ENCODE measurements at places on chromosomes 16 and 17.

DNA sequence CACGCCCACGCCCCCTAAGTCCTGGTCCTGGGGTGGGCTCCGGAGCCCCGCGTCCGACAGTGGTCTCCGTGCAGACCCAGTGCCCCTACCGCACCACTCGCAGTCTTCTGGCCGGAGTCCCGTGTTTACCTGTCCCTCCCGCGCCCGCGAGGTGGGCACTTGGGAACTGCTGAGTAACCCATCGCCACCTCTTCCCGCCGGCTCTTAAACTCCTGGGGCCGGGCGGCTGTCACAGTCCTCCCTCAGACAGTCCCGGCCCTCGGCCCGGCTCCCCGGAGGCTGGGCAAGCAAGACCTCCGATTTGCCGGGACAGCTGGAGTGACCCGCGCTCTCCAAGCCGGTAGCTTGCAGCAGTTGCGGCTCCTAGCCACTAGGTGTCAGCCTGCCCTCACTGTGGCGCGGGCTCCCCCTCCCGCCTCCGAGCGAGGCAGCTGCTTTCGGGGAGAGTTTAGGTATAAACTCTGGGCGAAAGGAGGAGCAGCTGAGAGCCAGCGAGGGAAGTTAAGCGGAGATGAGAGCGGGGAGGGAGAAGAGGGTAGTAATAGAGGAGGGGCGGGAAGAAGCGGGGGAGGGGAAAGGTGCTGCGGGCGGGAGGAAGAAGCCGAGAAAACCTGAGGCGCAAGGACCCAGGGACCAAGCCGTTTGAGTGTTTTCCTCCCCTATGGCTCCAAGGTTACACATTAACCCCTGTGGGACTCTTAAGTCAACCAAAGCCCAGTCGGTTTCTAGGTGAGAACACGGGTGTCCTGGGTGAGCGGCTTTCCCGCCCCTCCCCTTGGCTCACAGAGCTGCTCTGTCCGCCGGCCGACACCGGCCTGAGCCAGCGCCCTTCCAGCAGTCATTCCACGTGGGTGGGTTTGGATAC, 826 bp upstream of the TLCD1 start:
- no peak for DNase-seq

DNA sequence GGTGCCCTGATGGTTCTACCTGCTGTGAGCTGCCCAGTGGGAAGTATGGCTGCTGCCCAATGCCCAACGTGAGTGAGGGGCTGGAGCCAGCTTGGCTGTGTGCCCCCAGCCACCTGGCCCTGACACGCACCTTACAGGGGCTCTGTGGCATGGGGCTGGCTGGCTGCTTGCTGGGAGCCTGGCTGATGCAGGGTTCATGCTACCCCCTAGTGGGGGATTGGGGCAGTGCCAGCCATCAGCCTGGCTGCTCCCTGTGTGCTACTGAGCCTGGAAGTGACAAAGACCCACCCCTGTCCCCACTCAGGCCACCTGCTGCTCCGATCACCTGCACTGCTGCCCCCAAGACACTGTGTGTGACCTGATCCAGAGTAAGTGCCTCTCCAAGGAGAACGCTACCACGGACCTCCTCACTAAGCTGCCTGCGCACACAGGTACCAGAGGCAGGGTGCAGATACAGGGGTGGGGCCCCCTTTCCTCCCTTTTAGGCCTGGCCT, 5.7 kb downstream of the GRN start:
- DNase-seq: no peak

DNA sequence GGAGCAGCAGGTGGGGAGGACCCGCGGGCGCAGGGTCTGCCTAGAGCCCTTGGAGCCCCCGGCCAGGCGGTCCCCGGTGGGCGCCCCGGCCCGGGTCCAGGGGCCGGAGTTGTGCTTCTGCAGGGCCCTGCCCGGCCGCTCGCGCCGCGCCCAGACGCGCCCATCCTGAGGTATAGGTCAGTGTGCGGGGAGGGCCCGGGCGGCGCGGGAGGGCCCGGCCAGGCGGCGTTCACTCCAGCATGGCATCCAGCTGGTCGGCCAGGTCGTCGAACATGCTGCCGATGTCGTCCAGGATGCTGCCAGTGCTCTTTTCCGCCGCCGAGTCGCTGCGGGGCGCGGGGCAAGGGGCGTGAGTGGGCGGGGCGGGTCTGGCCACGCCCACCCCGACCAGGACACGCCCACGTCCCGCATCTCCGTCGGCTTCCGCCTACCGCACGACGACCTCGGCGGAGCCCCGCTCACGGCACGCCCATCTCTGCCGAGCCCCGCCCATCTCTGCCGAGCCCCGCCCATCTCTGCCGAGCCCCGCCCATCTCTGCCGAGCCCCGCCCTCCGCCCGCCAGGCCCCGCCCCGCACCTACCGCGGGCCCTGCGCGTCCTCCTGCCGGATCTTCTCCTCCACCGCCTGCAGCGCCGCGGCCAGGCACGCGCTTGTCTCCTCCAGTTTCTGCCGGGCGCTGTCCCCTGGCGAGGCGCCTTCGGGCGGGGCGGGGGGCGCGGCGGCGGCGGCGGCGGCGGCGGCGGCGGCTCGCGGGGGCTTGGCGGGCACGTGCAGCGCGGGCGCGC, 17.9 kb downstream of the CASKIN1 start:
- no peak for DNase-seq

- no peak for DNase-seq
Measured at GRCh38 chr16:15552507-15552906, 90.4 kb downstream of the MARF1 start.

DNA sequence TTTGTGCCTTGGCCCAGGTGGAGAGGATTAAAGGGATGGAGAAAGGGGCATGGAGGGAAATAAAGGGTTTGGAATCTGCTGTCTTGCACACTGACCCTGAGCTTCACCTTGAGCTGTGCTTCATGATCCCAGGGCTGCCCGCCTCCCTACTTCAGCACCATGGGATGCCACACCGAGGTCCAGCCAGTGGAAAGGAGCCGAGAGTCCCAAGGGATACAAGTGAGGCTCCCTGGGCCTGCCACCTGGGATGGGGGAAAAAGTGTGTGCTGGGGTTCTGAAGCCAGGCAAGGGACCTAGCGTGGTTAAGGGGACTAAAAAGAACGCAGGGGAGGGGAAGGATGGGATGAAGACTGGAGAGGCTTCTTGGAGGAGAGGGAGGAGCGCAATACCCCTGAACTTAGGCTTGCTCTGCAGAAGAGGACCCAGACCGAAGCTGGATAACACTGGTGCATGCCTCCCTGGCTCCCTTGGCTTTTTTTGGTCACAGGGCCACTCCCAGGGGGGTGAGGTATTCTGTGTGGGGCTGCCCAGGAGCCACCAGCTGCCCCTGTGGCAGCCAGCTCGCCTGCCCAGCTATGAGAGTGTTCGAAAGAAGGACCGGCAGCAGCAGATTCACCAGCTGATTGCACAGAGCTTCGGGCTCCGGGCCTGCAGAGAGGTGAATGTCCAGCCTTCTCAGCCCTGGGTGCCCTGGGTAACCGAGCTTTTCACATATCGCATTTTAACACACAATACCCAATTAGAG, 7.2 kb downstream of the MRPL27 start:
- DNase-seq: no peak

DNA sequence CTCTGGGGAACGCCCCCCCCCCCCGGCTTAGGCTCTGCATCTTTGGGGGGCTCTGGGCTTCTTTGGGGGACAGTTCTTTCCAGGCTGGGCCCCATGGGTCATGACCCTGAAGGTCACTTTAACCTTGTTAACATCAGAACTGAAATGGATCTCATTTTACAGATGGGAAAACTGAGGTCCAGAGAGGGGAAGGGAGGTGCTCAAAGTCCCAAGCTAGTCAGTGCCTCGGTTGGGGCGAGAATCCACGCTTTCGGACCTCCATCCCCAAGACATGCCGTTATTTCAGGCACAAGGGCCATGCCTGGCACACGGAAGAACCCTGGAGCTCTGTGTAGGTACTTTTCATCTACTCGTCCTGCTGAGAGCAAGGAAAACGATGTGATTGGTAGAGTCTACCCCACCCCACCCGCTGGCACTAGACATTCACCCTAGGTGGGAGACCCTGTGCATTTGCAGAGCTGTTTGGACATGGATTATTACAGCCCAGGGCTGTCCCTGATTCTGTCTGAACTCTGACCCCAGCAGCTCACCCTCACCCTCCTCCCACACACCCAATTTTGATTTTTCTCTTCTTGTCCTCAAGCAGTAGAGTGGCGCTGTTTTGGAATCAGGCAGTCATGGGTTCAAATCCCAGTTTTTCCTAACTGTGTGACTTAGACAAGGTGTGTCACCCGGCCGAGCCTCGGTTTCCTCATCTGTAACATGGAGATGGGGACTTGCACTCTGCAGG, 155.1 kb upstream of the CDC42EP4 start:
- DNase-seq: no peak
